ENCODE measurements at places on chromosomes 7 and 10.

DNA sequence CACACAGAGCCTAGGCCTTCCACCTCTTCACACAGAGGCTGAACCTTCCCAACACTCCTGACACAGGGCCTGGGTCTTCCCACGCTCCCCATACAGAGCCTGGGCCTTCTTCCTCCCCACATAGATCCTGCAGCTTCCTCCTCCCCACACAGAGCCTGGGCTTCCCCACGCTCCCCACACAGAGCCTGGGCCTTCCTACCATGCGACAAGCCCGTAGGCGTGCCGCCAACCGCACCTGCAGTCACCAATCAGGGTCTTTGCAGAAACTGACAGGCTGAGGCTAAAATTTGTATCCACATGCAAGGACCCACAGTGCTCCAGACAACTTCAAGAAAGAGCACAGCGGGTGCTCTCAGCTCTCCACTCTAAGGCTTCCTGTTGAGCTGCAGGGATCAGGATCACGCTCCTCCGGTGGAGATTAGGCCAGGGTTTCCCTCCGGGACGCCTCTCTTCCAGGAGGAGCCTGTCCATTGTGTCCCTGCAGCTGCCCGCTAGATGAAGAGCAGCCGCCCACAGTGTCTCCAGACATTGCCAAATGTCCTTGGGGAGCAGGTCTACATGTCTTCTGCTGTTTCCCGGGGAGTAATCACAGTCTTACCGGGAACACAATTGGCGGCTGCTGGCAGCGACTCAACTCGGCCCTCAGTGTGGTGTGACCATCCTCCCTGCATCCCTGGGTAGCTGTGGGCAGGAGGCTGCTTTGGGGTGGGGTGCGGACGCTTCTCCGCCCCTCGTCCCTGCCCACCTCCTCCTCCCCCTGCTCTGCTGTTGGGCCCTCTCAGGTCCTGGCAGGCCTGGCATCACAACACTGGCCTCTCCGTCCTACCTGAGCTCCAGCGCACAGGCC, 9.7 kb downstream of the CFAP46 start:
- no peak for DNase-seq

DNA sequence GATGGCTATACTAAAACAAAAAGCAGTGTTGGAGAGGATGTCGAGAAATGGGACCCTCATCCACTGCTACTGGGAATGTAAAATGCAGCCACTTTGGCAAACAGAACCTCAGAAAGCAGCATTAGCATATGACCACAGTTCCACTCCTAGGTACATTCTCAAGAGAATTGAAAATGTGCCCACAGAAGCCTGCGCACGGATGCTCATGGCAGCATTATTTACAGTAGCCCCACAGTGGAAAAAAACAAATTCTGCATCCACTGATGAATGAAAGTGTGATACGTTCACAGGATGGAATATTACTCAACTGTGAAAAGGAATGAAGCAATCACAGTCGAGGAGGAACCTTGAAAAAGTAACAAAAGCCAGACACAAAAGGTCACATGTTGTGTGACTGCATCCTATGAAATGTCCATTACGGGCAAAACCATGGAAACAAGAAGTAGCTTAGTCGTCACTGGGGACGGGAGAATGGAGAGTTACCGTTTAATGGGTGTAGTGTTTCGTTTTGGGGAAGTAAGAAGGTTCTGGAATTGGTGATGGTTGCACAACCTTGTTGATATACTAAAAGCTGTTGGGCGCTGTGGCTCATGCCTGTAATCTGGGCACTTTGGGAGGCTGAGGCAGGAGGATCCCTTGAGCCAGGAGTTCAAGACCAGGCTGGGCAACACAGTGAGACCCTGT, 2.5 kb upstream of the UPK3B start:
- DNase-seq: peak; percentile 3

GRCh38 chr7:158738841-158739240, 34.2 kb upstream of the NCAPG2 start:
- no peak for DNase-seq

DNA sequence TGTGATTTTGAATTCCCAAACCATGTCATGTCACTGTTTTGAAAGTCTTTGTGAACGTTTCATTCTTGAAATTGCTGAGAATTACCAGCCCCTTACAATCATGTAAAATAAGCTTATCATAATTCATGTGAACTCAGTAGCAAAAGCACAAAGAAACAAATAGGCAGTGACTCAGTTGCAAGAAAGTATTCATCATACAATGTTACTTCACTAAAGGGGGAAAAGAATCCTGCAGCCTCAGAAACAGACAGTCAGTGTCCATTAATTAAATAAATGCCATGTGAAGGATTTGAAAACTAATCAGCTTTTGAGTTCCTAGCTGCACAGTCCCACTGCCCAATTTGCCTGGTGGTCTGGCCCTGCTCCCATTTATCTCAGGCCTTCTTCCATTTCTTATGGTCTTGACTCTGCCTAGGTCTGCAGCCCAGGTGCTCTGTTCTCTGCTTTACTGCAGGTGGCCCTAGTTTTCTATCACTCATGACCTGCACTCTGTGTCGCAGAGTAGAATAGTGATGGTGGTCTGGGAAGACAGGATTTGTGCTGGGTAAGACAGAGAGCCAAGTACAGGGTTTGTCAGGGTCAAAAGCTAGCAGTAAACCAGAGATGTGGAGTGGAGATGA, 99.7 kb downstream of the PLCE1 start:
- DNase-seq: no peak

DNA sequence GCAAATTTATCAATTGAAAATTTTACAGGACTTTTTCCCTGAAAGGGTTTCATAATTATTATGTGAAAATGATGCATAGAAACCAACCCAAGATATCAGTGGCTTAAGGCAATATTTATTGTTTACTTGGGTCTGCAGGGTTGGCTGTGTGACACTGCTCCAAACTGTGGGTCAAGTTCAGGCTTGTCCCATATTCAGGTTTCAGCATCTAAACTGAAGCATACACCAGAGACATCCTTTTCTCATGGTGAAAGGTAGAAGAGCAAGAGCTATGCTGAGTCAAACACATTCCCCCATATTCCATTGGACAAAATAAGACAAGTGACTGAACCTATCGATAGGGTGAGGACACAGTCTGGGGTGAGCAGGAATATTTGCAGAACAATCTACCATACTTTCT, 110.9 kb downstream of the MAPK8 start:
- DNase-seq: no peak

- DNase-seq: no peak
Observed at GRCh38 chr10:11810313-11810766, 12.8 kb upstream of the PROSER2 start.

DNA sequence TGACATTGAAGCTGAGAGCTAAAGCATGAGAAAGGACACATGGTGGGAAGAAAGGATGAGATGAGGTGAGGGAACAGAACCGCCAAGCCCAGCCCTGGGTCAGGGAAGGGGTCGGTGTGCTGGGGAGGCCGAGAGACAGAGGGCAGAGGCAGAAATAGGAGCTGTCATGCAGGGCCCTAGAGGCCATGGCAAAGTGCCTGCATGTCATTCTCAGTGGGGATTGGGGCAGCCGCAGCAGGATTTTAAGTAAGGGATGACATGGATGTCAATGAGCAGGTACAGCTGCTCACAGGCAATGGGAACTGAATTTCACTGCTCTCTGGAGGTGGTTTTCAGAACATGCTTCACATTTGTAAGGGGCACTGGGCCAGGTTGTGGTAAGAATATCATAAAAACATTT, 227.4 kb downstream of the RAB11FIP2 start:
- no peak for DNase-seq

DNA sequence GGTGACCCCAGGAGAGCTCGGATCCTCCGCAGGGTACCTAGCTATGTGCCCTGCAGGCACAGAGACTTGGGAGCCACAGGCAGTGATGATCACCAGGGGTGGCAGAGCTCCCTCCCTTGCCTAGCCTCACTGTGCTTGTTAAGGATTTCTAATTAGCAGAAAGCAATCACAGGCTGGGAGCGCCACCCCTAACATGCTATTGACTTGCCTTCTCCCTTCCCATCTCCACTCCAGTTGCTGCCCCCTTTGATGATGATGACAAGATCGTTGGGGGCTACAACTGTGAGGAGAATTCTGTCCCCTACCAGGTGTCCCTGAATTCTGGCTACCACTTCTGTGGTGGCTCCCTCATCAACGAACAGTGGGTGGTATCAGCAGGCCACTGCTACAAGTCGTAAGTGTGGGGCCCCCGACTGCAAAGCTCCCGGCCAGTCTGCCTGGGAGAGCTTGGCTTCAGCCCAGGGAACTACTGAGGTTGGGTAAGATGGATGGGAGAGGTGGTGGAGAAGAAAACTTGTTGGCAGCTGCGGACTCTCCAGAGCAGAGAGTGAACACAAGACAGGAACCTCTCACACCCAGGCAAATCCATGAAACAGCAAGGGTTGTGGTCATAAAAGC, 1.2 kb downstream of the PRSS1 start:
- no peak for DNase-seq

DNA sequence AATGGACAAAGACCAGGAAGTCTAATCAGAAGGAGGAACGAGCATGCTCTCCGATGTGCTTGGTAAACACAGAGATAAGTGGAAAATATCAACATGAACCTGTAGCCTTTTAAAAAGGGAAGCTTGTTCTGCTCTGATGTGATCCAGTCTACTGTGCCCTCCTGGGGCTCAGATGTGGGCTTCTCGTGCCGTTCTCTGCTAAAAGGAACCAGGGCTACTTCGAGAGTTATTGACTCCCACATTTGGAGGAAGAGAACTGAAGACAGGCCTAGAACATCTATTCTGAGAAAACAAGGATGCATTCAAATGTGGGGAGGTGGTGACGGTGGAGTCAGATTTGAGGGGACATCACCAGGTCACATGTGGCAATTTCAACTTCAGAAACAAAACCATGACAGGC, 325.4 kb downstream of the GLRX3 start:
- DNase-seq: no peak

GRCh38 chr7:150937848-150938561, 40.1 kb downstream of the KCNH2 start:
- no peak for DNase-seq

DNA sequence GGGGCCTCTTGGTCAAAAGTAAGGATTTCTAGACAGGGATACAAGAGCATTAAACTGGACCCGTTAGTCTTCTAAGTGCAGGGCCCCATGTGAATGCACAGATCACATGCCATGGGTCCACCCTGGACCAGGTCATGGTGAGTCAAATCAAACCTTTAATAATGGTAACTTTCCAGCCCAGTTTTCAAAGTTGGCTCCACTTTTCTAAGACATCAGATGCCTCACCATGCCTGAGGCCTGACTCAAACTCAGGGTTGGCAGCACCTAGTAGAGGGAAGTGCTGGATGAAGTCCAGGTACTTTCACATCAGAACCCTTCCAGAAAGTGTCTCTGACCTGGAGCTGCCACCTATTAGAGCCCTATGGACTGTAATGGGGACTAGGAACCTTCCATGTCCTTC, 9.7 kb upstream of the SMIM30 start:
- no peak for DNase-seq

DNA sequence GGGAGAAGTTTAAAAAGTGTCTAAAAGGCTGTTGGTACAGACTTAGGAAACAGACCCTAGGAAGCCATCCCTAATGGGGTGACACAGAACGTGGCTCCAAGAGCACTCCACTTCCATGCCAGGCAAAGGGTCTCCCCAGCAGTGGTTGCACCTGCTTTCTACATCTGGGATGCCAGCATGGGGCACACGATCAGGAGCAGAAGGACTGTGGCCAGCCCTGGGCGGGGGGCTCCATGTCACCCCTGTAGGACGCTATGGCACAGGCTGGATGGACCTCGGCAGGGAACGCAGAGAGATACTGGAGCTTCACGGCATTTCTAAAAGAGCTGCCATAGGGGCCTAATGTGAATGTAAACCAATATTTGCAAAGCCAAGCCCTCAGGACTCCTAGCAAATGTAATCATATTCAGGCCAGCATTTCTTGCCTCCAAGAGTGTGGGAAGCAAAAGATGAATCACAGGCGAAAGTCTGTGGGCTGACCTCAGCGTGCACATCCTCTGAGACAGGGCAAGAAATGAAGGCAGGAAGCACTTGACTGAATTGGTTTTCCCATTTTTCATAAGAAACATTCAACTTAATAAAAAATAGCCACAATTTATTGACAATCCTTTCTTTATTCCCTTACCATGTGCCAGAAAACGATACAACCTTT, 93.9 kb downstream of the ATXN7L1 start:
- DNase-seq: no peak

- DNase-seq: no peak
Observed at GRCh38 chr7:135662123-135662372, 266 bp upstream of the STMP1 start.

GRCh38 chr10:9254353-9254752, 1199.9 kb downstream of the GATA3 start:
- no peak for DNase-seq

DNA sequence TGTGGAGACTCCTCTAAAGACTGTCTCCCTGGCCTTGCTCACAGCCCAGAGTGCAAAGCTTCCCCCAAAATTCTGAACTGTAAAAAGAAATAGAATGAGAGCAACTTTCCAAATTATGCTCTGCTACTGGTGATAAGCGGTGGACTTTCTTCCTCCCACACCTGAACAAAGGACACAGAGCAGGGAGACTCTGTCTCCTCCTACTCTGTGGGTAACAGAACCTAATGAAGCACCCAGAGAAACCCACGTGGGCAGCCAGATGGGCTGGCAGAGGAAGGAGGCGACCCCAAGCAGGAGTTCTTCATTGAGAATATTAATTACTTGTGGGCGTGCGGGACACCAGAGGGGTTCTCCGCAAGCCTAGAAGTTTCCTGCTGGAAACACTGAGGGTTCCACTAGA, 139.5 kb downstream of the KMT2E start:
- no peak for DNase-seq

DNA sequence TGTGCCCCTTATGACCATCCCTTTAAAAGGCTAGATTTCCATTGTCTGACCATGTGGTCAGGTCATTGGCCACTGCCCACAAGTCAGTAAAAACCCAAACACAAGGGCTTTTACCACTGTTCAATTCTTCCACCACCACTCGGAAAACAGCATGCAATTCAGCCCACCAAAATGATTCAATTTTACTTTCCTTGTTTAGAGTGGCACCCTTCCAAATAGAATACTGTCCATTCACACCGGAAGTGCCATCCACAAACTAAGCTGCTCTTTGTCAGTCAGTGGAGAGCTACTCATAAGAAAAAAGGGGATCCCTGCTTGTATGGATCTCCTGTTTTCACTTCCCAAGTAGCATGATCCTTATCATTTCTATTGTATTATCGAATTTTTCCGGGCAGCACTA, 350.7 kb upstream of the MBL2 start:
- no peak for DNase-seq

GRCh38 chr7:96723622-96724021, 14.0 kb upstream of the SEM1 start:
- no peak for DNase-seq

DNA sequence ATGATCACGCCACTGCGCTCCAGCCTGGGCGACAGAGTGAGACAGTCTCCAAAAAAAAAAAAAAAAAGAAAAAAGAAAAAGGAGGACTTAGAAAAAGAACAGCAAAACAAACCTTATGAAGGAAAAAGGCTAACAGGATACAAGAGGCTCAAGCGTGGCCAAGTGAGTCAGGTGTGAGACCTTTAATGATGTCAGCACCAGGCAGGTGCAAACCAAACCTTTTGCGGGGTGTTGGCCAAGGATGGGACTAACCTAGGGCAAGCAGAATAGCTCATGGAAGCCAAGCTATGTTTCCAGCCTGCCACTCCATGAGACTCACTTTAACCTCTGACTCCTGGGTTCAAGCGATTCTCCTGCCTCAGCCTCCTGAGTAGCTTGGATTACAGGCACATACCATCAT, 11.3 kb upstream of the GNA12 start:
- no peak for DNase-seq

Measured in HEK293T (cell line).